ENCODE measurements at places on chromosomes 16 and 17. TPM values are rescaled to one million over a fixed set of nuclear protein-coding genes. Genes with fewer than 3 reads are reported as not detected.

DNA sequence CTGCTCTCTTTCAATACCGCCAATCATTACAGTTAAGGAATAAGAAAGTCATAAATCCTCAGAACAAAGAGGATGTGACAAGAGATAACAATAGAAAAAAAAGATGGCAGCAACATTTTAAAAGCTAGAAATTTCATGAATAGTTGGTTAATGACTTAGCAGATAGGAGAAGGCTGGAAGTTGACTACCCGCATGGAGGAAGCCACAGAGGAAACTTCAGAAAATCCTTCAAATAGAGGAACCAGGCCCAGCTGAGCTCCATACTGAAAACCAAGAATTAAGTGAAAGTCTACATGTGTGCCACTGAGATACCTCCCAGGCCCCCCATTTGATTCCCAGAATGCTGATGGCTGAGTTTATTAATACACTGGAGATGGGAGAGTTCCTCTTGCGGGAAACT is 109.3 kb downstream of the GSG1L start:
- no peaks in the 10 kb centered on the region for H3K36me3 ChIP-seq
- H3K27ac ChIP-seq = no peak overlapping the region
- H3K4me1 ChIP-seq = peaks cover 4% of the 10 kb centered on the region
- DNase-seq = no peak
- H3K27me3 ChIP-seq = no peaks in the 10 kb centered on the region

GRCh38 chr16:11047939-11048800 is 103.8 kb downstream of the CLEC16A start:
- H3K4me3 ChIP-seq = no peak overlapping the region
- no peaks in the 10 kb centered on the region for H3K27me3 ChIP-seq
- H3K4me1 ChIP-seq = no peaks in the 10 kb centered on the region

DNA sequence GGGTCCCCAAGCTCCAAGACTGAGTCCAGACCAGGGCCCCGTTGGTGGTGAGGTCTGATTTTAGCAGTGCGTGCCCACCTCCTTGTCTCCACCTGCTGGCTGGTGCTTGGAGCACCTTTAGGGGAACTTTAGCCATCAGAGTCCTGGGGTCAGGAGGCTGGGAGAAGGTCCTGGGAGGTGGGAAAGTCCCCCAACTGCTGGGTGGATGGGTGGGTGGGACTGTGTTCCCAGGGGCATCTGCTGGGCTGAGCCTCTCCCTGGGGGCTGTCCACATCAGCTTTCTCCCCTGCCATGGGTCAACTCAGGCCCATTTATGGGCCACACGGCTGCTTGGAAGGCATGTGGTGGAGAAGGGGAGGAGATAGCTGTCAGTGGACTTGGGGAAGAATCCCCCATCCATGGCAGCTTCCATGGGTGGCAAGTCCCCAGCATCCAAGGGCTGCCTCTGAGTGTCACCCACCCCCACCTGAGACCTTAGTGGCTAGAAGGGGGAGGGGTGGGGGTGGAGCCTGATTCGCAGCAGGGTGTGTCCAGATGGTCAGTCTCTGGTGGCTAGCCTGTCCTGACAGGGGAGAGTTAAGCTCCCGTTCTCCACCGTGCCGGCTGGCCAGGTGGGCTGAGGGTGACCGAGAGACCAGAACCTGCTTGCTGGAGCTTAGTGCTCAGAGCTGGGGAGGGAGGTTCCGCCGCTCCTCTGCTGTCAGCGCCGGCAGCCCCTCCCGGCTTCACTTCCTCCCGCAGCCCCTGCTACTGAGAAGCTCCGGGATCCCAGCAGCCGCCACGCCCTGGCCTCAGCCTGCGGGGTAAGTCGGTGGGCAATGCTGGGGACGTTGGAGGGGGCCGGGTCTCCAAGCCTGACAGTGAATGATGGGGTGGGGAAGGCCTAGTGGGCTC is at the start of gene TRPV2:
TSS of gene TRPV2 (plus strand) at position 541 of the 894 bp plus-strand sequence. CDS start 2,098 bp downstream, outside the sequence.
- H3K4me3 ChIP-seq = peak within 1 kb of the TSS; percentile 3
- no peak within 1 kb of the TSS for H3K27ac ChIP-seq
- H3K36me3 ChIP-seq = no peaks in the 10 kb centered on the region
- no peak for DNase-seq
- H3K27me3 ChIP-seq = no peaks in the 10 kb centered on the region
- H3K4me1 ChIP-seq = no peaks in the 10 kb centered on the region

GUCY2D gene
- not detected for polyA plus RNA-seq

DNA sequence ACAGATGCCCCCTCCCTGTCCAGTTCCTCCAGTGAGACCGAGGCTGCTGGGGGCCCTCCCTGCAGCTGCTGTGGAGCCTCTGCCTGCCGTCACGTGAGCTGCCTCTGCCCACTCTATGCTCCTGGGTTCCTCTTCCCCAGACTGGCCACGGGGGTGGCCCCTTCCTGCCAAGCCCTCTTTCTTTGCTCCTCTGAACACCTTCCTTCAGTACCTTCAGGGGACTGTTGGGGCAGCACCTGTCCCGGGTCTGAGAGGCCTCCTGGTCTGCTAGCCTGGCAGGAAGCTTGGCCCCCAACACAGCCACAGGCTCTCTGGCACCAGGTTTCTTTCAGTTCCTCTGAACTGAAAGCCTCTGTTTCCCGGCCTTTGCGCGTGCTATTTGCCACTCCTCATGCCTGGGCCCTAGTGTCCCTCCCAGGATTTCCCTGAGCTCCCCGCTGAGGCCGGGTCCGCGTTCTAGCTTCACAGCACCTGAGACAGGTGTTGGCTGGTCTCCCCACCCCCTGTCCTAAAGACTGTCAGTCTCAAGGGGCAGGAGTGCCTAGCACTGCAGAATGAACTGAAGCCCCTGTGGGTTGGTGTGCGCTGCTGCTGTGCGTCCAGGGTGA is 6.6 kb upstream of the ATP6V0C start:
- no peaks in the 10 kb centered on the region for H3K4me1 ChIP-seq
- H3K4me3 ChIP-seq = no peak overlapping the region
- H3K36me3 ChIP-seq = no peaks in the 10 kb centered on the region
- no peak overlapping the region for H3K27ac ChIP-seq

DNA sequence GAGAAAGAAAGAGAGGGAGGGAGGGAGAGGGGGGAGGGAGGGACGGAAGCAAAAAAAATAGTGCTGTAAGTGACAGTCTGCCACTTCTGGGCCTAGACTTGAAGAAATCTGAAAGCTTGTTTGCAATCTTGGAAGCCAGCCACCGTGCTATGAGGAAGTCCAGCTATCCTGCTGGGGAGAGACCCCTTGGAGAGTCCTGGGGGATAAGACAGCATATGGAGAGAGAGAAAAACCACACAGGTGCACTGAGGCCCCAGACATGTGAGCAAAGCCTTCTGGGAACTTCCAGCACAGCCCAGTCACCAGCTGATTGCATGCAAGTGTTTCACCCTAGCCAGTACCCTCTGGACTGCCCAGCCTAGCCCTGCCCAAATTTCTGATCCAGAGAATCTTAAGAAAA is 12.6 kb upstream of the ALOX12B start:
- no peaks in the 10 kb centered on the region for H3K4me1 ChIP-seq
- no peak overlapping the region for H3K4me3 ChIP-seq
- H3K36me3 ChIP-seq = no peaks in the 10 kb centered on the region
